Bone marrow (tissue), 2 donors: ENCODE measurements at places on chromosomes 13 and 19.

DNA sequence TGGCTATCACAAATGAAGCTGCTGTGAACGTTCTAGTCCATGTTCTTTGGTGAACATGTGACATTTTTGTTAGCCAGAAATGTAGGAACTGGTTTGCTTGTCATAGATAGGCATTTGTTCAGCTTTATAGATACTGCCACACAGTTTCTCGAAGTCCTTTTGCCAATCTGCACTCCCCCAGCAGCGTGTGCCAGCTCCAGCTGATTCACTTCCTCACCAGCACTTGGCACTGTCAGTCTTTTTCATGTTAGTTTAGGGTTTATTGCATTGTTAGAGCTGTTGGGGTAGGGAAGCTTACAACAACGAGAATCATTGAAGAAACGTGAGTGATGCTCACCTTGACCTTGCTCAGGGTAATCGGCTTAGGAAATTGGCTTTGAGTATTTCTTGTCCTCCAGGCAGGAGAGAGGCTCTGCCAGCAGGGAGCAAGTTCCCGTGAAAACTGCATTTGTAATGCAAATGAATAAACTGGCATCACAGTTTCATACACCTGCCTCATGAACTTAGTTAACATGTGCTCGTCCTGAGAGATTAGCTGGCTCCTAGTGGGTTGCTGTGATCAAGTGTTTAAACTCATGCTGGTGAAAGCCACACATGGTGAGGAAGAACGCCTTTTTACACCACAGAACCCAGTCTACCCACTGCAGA is 83.9 kb downstream of the ING1 start:
- DNase-seq: no peak

DNA sequence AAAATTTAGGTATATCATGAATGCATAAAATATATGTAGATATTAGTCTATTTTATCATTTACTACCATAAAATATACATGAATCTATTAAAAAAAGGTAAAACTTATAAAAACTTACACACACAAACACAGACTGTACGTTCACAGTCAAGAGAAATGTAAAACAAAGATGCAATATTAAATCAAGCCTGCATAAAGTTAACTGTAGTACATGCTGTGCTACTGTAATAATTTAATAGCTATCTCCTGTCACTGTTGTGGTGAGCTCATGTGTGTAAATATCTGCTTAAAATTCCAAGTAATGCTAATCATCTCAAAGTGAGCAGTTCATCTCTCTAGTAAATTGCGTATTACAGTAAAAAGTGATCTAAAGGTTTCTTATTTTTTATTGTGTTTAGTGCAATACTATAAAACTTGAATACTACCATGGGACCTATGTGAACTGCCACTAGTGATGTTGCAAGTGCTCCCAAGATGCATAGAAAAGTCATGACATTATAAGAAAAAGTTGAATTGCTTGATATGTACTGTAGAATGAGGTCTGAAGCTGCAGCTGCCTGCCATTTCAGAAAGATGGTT is 762 bp upstream of the ZNF233 start:
- DNase-seq: no peak

DNA sequence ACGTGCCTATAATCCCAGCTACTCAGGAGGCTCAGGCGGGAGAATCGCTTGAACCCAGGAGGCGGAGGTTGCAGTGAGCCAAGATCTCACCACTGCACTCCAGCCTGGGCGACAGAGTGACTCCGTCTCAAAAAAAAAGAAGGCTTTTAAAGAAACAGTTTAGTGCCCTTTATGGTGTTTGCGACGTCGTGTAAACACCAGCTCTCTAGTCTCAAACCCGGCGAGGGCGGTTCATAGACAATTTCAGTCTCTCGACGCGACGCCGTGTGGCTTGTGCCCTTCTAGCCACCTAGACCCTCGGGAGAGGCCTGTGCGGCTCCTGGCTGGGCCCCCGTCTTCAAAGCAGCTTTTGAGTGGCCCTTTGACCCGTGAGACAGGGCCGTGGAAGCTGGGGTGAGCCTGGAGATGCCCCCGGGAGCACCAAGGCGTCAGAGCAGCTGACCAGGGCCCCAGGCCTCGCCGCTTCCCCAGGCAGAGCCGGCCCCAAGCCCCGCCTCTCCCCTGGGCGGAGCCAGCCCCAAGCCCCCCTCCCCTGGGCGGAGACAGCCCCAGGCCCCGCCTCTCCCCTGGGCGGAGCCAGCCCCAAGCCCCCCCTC is 5.0 kb upstream of the MADCAM1 start:
- no peak for DNase-seq

DNA sequence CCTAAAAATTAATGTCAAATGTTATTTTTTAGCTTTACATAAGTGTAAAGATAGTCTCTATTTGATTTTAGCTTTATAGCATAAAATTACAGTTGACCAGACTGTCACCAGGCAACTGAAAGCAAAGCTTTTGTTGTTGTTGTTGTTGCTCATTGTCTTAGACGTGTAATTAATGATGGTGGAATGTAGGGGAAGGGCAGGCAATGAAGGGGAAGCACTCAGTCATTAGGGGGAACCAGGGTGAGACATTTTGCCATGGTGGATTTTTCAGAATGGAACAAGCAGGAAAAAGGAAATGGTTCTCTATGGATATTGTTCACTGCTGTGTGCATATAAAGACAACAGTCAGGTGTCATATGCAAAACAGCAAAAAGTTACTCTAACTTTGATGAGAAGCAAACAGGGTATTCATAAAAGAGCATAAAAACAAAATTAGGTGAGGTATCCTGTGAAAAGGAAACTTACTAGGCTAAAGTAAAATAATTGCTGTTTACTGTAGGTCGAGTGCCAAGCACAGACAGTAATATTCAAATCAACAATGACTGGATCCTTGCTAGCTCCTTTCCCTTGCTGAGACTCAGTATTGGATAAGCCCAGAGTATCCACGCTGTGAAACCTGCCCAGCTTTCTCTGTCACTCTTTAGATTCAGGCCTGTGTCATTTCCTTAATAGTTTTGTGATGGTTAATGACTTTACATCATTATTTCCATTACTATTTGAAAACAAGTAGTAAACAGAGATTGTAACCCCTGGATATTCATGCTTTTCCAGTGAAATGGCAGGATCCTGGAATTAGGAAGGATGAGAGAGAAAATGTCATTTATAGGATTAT is 110.5 kb downstream of the LRCH1 start:
- DNase-seq: no peak

- no peak for DNase-seq
Measured at GRCh38 chr13:102680133-102680717, 14.6 kb downstream of the METTL21C start.

GRCh38 chr19:15038294-15038693 is 11.0 kb upstream of the CASP14 start:
- no peak for DNase-seq

DNA sequence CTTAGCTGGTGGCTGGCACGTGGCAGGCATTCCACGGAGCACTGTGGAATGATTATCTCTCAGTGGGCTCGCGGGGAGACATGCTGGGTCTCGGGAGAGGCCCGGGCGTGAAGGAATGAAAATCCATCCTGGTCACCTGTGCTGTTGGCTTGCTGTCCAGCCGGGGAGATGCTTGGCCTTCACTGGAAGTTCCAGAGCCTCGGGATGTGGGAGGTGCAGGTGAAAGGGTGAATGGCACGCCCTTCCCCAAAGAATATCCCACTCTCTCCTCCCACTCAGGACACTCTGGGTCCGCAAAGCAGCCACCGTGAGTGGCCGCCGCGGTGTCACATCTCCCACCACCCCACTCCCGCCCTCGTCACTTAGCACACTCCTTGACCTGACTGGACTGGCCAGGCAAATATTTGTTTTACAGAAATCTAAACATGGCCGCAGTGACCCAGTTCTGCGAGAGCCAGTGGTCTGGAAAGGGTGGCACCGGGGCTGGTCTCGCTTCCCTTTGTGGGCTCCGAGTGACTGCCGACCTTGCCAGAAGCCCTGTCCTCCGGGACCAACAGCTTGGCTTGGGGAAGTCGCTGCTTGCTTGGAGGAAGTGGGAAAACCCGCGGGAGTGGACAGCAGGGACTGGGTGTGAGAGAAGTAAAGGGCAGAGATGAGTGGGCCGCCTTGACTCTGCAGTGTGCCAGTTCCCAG is 8.0 kb downstream of the DPP9 start:
- no peak for DNase-seq

- peak; percentile 26 for DNase-seq
Measured at GRCh38 chr19:2561895-2562294, 86.0 kb downstream of the GADD45B start.

DNA sequence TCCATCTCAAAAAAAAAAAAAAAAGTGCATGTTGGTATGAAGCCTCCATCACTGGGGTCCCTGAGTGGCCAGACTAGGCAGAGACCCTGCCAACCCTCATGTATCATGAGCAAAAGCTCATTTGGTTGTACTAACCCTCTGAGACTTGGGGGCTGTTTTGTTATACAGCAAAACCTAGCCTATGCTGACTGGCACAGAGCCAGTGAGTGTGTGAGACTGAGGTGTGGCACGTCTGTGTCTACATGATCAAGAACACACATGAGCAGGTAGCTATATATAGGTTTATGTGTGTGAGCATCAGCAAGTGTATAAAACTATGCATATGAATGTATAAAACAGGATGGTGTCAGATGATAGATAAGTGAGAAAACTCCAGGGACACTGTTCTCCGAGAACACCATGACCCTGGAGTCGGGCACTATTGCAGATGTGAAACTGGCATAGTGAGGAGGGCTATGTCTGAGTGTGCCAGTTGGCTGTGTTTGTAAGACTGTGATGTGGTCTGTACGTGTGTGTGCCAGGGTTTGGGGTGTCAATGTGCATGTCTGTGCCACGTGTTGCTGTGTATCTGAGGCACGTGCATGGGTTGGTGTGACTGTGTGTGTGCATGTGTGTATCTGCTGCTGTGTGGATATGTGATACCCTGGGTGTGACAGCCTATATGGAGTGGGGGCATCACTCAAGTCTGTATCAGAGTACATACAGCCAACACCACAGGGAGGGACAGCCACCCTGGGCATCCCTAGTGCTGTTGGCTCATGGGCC is 44.5 kb downstream of the OLFM2 start:
- no peak for DNase-seq

DNA sequence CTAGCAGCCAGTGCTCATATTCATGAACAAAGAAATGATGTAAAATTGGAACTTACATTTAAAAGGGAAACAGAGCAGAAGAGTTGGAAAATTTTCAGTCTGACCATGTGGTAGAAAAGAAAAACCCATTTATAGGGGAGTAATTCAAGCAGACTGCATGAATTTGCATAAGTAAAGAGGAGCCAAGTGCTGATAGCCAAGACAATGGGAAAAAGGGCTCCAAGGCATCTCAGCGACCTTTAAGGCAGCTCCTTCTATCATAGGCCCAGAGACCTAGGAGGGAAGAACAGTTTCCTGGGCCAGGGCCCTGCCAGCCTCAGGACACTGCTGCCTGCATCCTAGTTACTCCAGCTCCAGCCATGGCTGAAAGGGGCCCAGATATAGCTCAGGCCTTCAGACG is 7.5 kb downstream of the DNAJC3 start:
- no peak for DNase-seq

DNA sequence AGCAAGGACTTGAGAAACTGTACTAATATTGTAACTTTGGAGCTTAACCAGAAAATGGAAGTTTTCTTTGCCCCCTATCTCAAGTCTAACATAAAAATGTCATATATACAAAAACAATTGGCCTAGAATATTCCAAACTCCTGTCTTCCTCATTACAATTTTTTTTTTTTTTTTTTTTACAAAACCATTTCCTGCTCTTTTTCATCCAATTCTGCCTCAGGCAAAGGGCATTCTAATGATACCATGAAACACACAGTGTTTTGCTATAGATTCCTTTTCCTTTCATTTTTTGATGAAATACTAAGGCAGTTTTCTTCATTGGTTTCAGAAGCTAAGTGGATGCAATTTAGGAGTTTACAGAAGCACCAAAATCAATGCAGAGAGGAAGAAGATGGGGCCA is 119.7 kb downstream of the LHFPL6 start:
- DNase-seq: no peak

- no peak for DNase-seq
Measured at GRCh38 chr19:41922585-41922984, 5.7 kb downstream of the ERFL start.

- DNase-seq: no peak
Measured at GRCh38 chr13:40624383-40624782, 42.1 kb downstream of the FOXO1 start.

DNA sequence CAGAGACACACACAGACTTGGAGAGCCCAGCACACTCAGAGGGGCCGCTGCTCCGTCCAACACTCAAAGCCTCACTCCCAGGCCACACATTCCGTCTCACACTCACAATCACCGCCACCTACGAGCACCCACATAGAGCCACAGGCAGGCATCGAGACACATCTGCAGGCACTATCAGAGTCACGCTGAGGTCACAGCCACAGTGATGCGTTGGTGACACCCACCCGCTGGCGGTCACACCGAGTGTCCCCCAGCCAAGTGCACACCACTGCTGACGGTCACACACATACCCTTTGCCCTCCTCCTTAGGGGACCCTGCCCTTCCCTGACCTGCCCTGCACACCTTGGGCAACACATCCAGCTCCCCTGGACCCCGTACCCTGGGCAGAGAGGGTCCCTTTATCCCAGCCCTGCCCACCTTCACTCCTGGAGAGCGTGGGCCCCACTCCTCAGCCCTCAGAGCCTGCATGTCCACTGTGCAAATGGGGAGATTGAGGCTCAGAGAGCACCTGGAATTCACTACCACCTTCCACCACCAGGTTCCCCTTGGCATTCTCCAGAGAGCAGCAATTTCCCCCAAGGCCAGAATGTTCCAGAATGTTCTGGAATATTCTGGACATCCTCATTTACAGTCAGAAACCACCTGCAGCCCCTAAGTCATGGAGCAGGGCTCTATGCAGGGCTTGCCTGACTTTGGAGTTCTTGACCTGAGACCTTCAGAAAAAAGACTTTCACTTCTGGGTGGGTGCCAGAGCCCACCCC is 5.4 kb downstream of the FUT5 start:
- no peak for DNase-seq

- no peak for DNase-seq
Measured at GRCh38 chr13:98838776-98839175, 86.3 kb upstream of the SLC15A1 start.

DNA sequence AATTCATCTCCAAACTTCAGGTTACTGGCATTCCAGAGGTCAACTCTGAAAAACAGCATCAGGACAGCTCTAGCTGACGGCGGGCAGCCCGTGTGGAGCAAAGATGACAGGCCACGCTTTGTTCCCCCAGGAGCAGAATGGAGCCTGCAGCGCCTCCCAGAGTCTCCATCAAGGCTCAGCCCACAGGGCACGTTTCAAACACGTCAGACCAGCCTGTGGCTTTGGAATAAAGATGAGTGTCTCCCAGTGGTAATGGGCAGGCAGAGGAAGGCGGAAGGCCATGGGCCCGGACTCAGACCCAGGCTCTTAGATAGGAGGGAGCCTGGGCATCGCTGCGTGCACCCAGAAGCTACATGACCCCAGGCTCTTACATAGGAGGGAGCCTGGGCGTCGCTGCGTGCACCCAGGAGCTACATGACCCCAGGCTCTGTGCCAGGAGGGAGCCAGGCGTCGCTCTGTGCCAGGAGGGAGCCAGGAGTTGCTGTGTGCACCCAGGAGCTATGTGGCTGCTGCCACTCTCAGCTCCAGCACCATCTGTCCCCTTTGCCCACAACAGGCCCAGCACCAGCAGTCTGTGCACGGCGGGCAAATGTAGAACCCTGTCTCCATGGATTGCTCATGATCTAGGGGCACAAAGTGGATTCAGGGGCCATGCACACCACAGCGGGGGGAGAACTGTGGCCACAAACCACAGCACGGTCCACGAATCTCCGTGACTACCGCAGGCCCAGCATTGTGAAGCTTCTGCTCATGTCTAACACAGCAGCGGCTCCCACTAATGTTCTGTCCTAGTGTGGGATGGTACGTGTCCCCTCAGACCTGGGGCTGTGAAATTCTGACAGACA is 47.8 kb upstream of the C13orf46 start:
- no peak for DNase-seq
